Activated CD8-positive, alpha-beta memory T cell treated with anti-CD3 and anti-CD28 coated beads for 4 hours (primary cell): ENCODE measurements at places on chromosomes 2 and 18.

DNA sequence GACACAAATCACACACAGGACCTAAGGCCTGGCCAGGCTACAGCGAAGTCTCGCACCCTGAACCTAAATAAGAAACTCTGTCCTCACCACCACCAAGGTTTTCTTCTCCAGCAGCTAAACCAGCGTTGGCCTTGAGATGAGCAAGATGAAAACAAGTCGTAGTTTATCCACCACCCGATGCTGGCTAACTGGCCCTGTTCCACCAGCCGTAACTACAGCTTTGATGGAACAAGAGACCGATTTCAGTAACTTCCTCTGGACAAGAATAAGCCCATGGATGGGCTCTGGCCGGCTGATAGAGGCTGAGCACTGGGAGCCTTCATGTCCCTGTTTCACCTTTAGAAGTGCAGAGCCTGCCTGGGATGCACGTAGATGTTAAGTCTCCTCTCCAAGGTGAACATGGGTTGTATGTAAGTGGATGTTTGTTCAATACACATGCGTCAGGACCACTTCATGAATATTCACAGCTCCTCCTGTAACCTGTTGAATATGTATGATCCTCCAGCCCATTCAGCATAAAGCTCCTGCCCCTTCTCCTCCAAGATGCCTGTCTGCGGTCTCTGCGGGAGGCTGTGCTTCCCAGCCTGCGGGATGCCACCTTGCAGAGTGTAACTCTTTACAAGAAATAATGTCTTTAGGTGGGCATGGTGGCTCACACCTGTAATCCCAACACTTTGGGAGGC, 24.2 kb downstream of the ADI1 start:
- no peak for DNase-seq

DNA sequence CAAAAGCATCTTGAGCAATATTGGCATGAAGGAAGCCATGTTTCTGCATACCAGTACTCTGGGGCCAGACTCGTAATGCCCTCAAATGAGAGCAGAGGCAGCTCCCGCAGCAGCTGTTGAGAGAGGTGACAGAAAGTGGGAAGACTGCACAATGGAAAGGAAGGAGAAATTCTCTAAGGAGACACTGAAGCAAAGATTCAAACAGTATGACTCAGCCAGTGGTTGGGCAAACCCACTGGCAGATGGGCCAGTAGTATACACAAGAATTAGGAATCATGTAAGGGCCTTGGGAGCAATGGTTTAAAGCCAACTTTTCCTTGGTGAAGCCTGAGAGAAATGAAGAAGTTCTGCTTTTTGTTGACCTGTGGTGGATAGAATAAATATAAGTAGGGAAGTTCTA, 2092.7 kb upstream of the PIK3C3 start:
- no peak for DNase-seq

DNA sequence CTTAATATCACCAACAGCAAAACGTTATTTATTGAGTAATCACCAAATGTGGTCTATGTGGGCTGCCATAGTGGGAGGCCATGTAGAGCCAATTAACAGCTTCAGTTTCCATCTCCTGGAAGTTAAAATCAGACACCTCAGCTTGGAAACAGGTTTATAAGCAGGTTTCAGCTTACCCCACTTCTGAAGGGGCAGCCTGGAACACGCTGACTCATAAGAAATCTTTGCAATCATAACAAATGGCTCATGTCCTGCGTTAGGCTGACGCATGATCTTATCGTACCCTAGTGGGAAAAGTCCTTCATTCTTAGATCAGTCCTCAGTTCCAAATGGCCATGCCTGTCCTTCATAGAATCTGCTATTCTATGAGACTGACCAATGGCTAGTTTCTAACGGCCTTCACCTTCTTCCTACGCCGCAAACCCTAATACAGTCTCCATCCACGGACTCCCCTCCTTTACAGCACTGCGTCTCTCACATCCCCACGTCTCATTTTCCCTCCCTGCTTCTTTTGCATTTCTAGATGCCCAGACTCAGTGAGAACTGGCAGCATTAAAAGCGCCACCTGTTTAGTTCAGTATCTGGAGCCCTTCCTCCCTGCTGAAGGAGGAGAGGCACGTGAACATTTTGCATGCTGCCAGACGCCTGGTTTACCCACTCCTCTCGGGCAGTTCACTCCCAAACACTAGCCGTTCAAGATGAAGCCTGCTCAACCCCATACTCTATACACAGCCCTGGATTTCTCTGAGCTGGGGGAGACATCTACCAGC, 24.2 kb upstream of the BZW1 start:
- no peak for DNase-seq

- DNase-seq: no peak
Observed at GRCh38 chr18:29104671-29105070, 927.7 kb upstream of the CDH2 start.

DNA sequence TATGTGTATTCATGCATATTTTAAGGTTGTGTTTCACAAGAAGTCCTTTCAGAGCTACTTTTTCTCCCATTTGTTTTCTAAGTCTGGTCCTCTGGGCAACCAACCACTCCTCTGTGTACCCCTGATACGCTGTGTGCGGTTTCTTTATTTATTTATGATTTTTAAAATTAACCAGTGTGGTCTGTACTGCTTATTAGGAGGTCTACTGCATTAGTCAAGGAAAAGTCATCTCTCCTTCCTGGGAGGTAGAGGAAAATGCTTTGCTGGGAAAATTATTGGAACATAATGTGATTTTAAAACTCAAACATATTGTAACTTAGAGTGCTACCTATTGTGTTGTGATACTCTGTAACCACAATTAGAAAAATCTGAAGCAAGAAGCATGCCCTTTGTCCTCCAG, 1404.3 kb downstream of the SUCLG1 start:
- no peak for DNase-seq

- no peak for DNase-seq
Observed at GRCh38 chr18:45203677-45204076, 411.6 kb upstream of the SLC14A2 start.
